Stimulated activated CD4-positive, alpha-beta T cell treated with anti-CD3 and anti-CD28 coated beads, Interleukin-2, amount 100 ng/mL, for 24 hours (primary cell): ENCODE measurements at places on chromosomes 13 and 19.

GRCh38 chr13:55893540-55893939 lies 1247.2 kb upstream of the PRR20A start:
- DNase-seq: no peak

- no peak for DNase-seq
Measured at GRCh38 chr19:47309608-47310007, at the start of gene C5AR1. TSS of gene C5AR1 (plus strand) at chr19:47309861. CDS start at chr19:47309896, 35 bp downstream.

- no peak for DNase-seq
Measured at GRCh38 chr19:10846500-10847202, 1.6 kb upstream of the C19orf38 start.

DNA sequence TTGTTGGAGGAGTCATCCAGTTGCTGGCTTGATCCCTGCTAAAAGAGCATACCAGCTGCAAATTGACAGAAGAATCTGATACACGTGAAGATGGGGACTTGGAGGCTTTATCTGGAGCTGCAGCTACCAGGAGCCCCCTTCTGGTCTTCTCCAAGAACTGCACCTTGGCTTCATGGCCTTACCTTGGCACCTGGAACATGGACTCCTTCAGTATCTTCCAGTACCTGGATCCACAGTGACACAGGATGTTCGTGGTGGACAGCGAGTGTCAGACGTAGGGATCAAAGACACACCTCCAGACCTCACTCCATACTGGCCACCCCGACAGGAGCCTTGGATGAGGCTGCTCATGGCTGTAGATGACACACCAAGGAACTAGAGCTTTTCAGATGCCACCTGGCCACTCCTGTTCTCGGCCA lies 9.9 kb upstream of the ACSBG2 start:
- DNase-seq: peak; percentile 51

- DNase-seq: no peak
Measured at GRCh38 chr13:85508683-85509329, 290.4 kb downstream of the SLITRK6 start.

DNA sequence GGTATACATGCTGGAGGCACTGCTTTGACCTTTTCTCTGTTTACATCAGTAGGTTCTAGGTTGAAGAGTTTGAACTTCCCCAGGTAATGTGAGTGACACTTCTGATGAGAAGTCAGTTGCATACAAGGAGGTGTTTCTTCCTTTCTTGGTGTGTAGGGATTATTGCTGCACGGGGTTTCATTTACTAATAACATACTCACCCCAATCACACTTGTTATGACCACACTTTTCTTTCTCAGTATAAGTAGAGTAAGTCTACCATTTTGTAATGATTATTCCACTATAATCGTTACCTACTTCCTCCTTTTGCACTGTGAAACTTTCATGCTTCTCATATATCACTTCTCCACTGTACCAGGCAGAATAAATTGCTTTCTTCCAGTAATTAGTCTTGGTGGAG lies 138.0 kb downstream of the TNFSF13B start:
- no peak for DNase-seq

- DNase-seq: no peak
Measured at GRCh38 chr13:30880856-30881155, 25.3 kb upstream of the MEDAG start.

GRCh38 chr13:42055500-42056085 lies 7.1 kb downstream of the DGKH start:
- DNase-seq: no peak

GRCh38 chr13:94712812-94713560 lies 641 bp upstream of the SOX21 start:
- DNase-seq: peak; percentile 20

- DNase-seq: no peak
Measured at GRCh38 chr19:11244846-11245589, 5.6 kb downstream of the ANGPTL8 start.

GRCh38 chr19:51607077-51607476 lies 23.1 kb downstream of the SIGLEC5 start:
- DNase-seq: peak; percentile 45

DNA sequence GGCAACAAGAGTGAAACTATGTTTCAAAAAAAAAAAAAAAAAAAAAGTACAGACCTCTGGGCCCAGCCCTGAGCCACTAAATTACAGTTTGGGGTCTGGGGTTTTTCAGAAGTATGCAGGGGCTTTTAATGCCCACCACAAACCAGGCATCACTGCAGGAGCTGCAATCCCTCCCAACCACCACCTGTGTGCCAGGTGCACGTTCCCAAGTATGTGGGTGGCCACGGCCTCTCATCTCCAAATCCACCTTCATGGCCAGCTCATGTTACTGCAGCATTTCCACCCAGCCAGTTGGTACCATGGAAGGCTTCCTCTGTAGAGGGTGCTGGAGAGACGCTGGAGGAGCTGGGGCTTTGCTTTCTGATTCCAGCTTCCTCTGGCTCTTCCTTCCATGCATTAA lies 26.5 kb downstream of the CEP89 start:
- no peak for DNase-seq

GRCh38 chr13:48131533-48131932 lies 36.6 kb upstream of the MED4 start:
- no peak for DNase-seq

DNA sequence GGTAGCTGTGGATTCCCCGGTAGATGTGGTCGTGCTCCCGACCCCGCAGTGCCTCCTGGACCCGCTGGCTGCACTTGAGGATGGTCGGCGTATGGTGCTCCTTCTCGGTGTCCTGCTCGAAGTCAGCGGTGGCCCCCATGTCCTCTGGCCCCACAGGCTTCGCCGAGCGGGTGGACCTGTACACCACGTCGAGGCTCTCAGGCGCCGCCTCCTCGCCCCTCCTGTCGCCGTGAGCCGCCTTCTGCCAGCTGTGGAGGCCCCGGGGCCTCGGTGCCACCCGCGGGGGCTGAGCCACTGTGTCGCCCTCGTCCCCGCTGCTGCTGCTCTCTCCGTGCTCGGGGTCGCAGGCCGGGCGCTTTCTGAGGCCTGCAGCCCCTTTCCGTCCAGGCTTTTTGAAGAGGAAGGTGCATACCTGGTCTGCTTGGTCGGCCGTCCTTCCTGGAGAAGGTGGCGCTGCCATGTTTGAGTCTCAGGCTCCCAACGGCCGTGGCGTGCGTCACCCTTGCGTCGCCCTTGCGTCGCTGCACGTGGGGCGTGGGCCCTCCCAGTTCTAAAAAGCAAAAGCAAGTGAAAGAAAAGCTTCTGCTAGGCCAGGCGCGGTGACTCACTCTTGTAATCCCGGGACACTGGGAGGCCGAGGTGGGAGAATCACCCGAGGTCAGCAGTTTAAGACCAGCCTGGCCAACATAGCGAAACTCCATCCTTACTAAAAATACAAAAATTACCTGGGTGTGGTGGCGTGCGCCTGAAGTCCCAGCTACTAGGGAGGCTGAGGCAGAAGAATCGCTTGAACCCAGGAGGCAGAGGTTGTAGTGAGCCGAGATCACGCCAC lies at the start of gene RNF113B:
Gene RNF113B, minus strand, starts transcription at position 493 of the 832 bp plus-strand sequence. Its CDS starts 33 bp downstream, at position 460.
- no peak for DNase-seq

DNA sequence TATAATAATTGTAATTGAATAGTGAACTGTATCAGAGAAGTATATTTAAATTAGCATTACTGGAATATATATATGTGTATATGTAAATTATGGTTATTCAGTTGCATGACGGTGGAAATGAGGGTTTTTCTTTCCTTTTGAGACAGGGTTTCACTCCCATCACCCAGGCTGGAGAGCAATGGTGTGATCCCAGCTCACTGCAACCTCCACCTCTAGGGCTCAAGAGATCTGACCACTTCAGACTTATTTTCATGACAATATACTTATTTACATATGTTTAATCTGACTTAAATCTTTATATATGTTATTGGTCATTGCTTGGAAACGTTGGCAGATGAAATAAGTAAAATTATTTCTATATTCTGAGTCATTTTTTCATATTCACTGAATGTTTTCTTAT lies 744.4 kb upstream of the PRR20A start:
- DNase-seq: no peak

- DNase-seq: no peak
Measured at GRCh38 chr13:46885018-46885417, 11.8 kb downstream of the HTR2A start.

- no peak for DNase-seq
Measured at GRCh38 chr13:30997697-30998096, 65.2 kb downstream of the TEX26 start.

GRCh38 chr13:36086117-36086516 lies 45.1 kb downstream of the DCLK1 start:
- no peak for DNase-seq

- no peak for DNase-seq
Measured at GRCh38 chr13:30256713-30257467, 50.5 kb downstream of the KATNAL1 start.

- no peak for DNase-seq
Measured at GRCh38 chr13:70388935-70389334, 280.7 kb upstream of the KLHL1 start.

DNA sequence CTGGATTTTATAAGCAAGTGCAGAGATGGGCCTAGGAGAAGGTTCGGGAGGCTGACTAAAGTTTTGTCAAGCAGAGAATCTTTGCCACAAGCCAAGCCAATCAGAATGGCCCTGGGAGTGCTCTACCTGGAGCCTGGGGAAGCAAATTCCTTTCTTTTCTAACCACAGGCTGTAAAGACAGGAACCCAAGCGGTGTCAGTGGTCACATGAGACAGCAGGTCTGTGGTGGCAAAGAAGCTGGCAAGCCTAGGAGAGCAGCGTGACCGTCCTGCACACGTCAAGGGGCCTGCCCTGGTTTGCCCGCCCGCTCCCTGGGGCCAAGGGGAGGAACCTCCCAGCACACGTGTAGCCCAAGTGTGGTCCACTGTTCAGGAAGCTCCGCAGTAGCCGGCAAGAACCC lies 90.8 kb downstream of the IPO5 start:
- no peak for DNase-seq

GRCh38 chr13:58151452-58151851 lies 519.9 kb downstream of the PCDH17 start:
- no peak for DNase-seq

- peak; percentile 63 for DNase-seq
Measured at GRCh38 chr19:7674010-7675005, 2.6 kb upstream of the MCEMP1 start.

DNA sequence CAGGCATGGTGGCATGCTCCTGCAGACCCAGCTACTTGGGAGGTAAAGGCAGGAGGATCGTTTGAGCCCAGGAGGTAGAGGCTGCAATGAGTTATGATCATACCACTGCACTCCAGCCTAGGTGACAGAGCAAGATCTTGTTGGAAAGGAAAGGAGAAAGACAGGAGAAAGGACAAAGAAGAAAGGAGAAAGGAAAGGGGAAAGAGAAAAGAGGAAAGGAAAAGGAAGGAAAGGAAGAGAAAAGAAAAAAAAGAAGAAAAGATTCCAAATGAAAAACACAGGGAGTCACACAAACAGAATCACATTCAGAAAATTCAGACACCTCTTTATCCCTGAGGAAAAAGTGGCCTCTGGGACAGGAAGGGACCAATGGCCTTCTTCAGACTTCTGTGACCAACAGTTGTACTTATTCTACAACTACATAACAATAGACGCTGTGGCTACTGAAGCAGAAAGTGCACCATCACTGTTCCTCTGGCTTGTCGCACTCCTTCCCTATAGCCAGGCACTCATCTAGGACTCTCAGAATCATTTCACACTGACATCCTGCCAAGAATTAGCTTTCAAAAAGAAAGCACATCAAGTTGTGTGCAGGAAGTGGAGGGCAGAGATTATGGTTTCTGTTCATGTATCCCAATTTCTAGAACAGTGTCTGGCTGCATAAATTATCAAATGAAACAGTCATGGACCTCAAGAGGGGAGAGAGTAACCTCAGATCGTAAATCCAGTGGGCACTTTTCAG lies 5.9 kb downstream of the MTMR6 start:
- no peak for DNase-seq

GRCh38 chr19:48872182-48872883 lies at the start of gene PPP1R15A:
TSS of gene PPP1R15A (plus strand) at chr19:48872421. CDS start at chr19:48873234, 813 bp downstream.
- DNase-seq: peak; percentile 99

- DNase-seq: no peak
Measured at GRCh38 chr13:28719227-28720055, 671 bp upstream of the SLC46A3 start.

DNA sequence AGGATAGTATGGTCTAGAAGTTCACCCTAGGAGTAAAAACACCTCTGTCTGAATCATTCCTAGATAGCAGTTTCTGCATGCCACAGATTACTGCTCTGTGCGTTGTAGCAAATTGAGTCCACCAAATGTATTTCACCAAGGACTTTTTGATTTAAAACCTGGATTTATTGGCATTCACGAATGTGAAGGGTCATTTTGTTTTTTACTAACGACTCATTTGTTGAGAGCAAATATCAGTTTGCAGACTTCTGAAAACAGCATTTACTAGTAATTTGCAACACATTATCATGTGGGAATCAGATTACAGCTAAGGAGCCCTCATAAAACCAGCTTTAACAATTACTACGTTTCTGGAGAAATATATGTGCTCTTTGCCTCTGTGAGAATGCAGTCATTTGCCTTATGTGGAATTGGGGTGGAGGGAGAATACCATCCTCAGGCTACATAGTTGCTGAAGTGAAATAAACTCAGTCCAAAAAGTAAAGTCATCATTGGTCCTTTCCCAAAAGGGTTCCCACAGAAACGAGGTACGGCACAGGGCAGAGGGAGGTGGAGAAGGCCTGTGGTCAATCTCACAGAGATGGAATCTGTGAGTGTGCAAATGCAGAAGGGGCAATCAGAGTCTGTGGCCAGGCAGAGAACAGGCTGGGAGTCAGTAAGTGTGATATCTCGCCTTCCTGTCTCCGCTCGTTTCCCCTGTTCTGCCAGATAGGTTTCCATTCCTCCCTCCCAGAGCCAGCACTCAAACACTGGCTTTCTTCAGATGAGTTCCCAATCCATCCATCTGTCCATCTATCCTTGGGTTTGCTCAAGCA lies 63.1 kb downstream of the DLEU7 start:
- DNase-seq: no peak

DNA sequence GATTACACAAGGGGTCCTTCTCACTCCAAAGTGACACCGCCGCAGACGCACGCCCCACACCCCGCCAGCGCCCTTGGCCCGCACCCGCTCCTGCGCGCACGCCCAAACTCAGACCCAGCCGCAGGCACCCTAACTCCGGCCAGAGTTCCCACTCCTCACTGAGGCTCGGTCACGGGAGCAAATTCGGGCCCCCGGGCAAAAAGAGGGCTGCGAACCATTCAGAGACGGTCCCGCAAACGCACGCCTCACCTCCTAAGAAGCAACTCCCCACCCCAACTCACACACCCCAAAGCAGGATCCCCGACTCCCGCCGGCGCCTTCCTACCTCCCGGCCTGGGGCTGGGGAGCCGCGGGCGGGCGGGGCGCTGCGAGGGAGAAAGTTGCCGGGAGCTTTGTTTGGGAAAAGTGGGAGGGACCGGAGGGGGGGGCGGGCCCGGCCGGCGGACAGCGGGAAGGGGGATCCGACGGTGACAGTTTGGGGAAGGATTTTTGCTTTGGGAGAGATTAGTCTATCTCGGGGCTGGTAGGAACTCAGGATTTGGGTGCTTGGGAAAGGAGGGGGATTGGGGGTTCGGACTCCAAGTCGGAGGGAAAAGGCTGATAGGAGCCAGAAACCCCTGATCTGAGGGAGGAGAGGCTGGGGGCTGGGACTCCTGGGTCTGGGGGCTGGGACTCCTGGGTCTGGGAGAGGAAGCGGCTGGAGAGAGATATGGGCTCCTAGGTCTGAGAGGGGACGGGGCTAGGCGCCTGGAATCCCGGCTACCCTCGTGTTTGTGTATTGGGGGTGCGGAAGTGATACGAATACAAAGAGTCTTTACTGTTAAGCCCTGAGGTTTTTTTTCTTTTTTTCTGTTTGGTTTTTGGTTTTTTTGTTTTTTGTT lies at the start of gene TEAD2:
Gene TEAD2, minus strand, starts transcription at position 369 of the 881 bp plus-strand sequence. CDS start 2,341 bp downstream, outside the sequence.
- peak; percentile 28 for DNase-seq

- peak; percentile 95 for DNase-seq
Measured at GRCh38 chr19:52397310-52398080, at the start of gene ZNF528. TSS of gene ZNF528 (plus strand) at chr19:52397849. CDS start at chr19:52402014, 4,165 bp downstream.
